Activated CD8-positive, alpha-beta memory T cell treated with anti-CD3 and anti-CD28 coated beads for 36 hours (primary cell): ENCODE measurements at places on chromosomes 11 and 22. TPM values are rescaled to one million over a fixed set of nuclear protein-coding genes. Genes with fewer than 3 reads are reported as not detected.

DNAJB13 gene
- not detected for total RNA-seq

GAL3ST3 gene
- 0.15 TPM for total RNA-seq

GGT5 gene
- total RNA-seq = not detected

TMPRSS4 gene
- not detected for total RNA-seq

OVOL1 gene
- total RNA-seq = not detected

SAA1 gene
- not detected for total RNA-seq
